ENCODE measurements at places on chromosomes 3 and 15.
A peak's percentile ranks its signal among the peaks of the same experiment; 100 is the strongest.

DNA sequence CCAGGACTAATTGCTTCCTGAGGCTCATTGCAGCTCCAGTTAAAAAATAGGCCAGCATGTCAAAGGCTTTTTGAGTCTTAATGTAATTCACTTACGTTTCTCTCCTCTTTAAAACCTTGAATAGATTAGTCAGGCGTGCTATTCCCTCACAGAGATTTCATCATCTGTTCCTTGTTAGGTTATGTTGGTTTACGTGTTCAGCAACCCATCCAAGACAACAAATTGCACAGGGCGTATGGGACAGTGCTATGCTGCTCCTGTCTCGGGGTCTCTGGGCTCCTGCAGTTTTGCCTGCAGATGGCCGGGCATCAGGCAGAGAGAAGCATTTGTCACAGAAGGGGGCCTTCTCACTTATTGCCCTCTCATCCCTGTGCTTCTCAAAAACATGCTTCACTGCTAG is 117.1 kb downstream of the CHDH start:
- DNase-seq: no peak

DNA sequence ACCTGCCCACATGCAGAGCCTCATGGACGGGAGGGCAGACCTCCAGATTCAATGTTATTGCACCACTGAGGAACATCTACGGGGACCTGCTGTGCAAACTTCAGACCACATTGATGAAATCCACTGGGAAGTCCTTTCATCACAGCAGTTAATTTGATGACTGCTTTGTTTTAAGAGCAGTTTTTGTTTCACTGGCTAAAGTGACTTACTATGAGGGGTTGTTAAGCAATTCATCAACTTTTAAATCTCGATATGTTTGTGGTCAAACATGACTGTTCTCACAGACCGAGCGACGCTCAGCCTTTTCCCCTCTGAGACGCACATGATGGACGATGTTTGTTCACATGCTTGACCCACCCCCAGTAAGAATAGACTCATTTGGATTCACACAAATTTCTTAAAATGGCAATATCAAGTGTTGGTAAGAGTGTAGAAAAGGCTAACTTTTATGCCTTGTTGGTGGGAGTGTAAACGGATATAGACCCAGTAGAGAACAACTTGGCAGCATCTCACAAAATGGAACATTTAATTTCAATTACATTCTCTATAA is 35.9 kb upstream of the IREB2 start:
- no peak for DNase-seq

- DNase-seq: no peak
Measured at GRCh38 chr3:7306901-7307300, 446.0 kb downstream of the GRM7 start.

DNA sequence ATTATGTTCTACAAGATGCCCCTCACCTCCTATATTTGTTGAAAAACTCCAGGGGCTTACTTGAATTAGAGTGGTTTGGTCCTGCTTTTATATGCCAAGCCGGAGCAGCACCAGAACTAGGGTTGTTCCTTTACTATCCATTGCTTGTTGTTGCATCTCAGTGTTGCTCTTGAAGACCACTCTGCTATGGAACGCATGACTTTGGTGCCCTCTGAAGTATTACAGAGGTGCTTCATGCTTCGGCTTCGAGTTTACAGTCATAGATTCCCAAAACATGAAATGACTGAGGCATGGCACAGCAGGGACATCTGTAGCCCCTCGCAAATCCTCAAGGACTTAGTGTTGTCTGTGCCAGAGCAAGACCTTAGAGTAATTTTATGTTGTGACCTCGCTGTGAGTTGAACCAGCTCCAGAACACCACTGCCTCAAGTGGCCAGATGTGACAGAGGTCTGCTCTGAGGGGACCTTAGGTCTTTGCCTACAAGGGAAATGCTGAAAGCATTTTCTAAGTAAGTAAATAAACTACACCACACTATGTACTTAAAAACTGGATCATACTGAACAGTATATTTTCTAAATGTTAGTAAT is 67.2 kb upstream of the SIAH2 start:
- no peak for DNase-seq

- no peak for DNase-seq
Measured at GRCh38 chr3:85259748-85260147, 301.0 kb downstream of the CADM2 start.

- DNase-seq: no peak
Measured at GRCh38 chr15:71804226-71804625, 6.1 kb upstream of the NR2E3 start.

DNA sequence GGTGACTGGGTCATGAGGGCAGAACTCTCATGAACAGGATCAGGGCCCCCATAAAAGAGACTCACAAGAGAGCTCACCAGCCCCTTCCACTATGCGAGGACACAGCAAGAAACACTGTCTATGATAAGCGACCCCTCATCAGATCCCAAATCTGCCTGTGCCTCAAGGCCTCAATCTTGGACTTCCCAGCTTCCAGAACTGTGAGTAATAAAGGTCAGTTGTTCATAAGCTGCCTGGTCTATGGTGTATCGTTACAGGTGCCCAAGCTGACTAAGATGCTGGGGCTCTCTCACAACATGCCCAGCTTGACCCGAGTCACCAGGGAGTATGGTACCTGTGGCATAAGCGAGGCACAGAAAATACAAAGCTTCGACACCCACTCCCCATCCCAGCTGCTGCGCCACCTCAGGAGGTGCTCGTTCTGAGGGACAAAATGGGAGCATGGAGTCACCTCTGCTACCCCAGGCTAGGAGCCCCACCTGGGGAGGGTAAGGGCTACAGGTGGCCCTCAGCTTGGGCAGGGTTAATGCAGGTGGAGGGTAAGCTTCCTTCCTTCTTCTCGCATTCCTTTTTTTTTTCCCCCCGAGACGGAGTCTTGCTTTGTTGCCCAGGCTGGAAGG is 234.1 kb downstream of the ADAMTS17 start:
- DNase-seq: no peak

DNA sequence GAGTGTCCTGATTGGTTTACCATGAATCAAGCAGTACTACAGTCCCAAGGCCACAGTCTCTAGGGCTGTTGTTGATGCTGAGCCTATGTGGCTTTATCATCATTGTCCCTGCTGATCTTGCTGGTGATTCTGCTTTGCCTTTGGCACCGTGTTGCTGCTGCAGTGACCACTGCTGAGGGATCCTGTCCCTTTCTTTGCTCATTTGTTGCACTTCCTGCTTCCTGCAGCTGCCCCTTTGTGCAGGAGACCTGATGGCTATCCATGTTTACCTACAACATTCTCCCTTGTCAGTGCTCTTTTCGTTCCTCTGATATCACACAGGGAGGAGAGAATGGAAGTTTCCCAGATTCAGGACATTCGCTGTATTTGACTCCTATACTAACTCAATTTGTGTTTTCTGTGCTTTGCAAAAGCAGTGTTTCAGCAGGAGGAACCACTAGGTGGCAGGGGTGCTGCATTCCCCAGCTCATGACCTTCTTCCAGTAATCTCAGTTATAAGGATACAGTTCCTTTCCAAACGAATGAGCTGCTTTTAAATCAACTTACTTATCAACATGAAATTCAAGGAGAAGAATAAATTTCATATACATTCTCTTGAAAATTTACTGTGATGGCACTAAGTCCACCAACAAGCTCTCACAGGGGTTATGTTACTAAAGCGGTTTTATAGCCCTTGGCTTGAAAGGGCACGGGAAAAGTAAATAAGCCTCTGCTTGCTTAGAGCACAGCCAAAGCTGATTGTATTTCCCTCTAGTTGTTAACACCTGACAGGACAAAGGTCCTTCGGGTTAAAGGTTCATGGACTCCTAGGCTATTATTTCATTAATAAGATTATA is 9.7 kb upstream of the THUMPD3 start:
- peak; percentile 54 for DNase-seq

- no peak for DNase-seq
Measured at GRCh38 chr15:42284551-42284950, 11.3 kb upstream of the TMEM87A start.

- DNase-seq: peak; percentile 37
Measured at GRCh38 chr15:60580650-60581376, 101.9 kb upstream of the ICE2 start.

DNA sequence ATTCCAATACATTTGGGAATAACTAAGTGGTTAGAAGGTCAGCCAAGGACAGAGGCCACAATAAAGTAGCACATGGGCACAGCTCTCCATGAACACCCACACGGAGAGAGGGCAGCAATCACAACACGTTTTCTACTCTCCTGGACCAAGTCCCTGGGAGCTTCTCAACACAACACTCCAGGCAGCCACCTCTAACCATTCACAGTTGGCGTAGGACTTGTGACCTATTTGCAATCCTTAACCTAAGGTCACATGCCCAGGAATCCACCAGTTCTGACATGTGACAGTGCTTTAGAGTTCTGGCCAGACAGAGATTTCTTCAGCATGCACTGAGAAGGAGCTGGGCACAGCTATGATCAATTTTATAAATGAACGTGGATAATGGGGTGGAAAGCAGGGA is 280.8 kb downstream of the SHQ1 start:
- no peak for DNase-seq
